ENCODE measurements at places on chromosomes 6 and 20.

DNA sequence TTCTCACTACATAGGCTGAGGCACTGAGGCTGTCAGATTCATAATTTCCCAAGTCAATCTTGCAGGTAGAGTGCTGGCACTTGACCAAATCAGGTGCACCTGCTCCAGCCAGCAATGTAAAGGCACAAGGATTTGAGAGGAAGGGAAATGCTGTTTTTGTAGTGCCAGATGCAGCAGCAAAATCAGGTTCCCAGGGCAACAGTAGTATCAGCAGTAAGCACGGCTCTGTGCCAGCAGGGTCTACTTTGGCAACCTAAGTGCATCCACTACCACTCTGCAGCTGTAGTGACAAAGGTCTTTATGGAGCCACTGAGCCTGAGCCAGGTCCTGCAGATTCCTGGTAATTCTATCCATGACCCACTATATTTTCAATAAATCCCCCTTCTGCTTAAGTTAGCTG is 329.5 kb downstream of the TPBG start:
- no peak overlapping the region for H3K27ac ChIP-seq
- no peaks in the 10 kb centered on the region for H3K27me3 ChIP-seq
- no peaks in the 10 kb centered on the region for H3K4me1 ChIP-seq

DNA sequence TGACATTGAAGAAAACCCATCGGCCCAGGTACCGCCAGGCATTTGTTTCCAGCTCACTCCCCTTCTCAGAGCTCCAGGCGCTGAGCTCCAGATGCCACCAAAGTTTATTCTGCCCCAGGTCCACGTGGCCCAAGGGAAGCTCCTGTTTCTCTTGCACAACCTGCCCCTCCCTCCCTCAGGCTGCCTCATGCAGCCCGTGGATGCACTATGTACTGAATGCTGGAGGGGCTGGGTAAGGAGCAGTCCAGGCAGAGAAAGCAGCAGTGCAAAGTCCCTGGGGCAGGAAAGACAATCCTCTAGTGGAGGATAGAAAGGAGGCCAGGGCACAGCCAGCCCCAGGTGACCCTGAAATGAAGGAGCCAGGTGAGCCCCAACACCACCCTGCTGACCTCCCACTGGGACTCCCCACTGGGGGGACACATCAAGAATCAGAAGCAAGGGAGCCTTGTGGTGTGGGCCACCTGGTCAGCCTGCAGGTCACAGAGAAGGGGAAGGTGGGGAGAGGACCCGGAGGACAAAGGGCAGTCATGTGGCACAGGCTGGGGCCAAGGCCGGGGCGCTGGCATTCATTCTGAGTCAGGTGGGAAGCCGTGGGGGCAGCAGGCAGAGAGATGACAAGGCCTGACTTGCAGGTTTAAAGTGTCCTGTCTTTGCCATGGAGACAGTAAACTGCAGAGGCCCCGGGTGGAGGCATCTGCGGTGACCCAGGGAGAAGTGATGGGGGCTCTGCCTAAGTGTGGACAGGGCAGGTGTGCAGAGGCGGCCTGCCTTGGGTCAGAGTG is 230.1 kb downstream of the PREX1 start:
- no peaks in the 10 kb centered on the region for H3K36me3 ChIP-seq
- no peaks in the 10 kb centered on the region for H3K27me3 ChIP-seq
- no peak overlapping the region for H3K4me3 ChIP-seq
- H3K4me1 ChIP-seq: no peaks in the 10 kb centered on the region
- no peak for DNase-seq

- H3K27me3 ChIP-seq: no peaks in the 10 kb centered on the region
- H3K4me3 ChIP-seq: no peak overlapping the region
- no peaks in the 10 kb centered on the region for H3K4me1 ChIP-seq
- H3K27ac ChIP-seq: no peak overlapping the region
Observed at GRCh38 chr6:168195712-168196111, 116.7 kb upstream of the FRMD1 start.

DNA sequence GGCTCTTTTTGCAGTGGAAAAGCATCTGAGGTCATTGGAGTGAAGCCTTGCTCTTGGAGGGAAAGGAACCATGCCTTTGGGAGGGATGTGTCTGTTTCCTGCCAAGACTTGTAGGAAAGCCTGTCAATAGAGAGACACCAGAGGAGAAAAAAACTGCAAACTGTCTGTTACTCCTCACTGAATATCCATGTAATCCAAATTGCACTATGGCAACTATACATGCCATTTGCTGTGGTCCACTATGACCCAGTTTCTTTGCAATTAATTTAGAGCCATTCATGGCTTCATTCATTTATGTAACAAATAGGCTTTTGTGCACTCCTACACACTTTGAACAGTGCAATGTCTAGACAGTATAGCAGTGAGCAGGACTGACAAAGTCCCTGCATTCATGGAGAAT is 296.5 kb downstream of the SLC35F1 start:
- no peaks in the 10 kb centered on the region for H3K27me3 ChIP-seq
- DNase-seq: no peak
- H3K4me3 ChIP-seq: no peak overlapping the region
- H3K36me3 ChIP-seq: no peaks in the 10 kb centered on the region

- H3K4me3 ChIP-seq: no peak overlapping the region
- H3K4me1 ChIP-seq: no peaks in the 10 kb centered on the region
- DNase-seq: peak; percentile 68
Observed at GRCh38 chr20:39081255-39081654, 119.1 kb downstream of the DHX35 start.

DNA sequence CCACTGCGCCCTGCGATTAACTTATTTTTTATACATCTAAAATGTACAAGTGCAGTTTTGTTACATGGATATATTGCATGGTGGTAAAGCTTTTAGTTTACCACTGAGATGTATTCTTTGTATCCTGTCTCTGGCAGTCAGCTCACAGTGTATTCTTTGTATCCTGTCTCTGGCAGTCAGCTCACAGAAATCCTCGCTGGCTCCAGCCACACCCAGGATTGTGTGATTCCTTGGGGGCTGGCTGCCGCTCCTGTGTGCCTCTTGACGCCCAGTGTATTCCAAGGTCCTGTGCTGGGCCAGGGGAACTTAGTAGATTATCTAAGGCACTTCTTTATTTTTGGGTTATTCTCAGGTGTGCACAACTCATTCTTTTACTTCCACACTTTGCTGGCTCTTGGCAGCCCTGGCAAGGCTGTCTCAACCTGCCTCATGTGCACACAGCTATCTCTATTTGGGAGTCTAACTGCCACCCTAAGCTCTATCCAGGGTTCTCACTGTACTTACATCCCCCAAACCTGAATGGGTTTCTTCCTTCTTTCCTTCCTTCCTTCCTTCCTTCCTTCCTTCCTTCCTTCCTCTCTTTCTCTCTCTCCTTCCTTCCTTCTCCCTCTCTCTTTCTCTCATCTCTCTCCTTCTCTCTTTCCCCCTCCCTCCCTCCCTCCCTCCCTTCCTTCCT is 12.4 kb upstream of the RNF24 start:
- no peaks in the 10 kb centered on the region for H3K4me1 ChIP-seq
- no peak overlapping the region for H3K4me3 ChIP-seq
- DNase-seq: no peak
- no peaks in the 10 kb centered on the region for H3K27me3 ChIP-seq
- no peak overlapping the region for H3K27ac ChIP-seq

DNA sequence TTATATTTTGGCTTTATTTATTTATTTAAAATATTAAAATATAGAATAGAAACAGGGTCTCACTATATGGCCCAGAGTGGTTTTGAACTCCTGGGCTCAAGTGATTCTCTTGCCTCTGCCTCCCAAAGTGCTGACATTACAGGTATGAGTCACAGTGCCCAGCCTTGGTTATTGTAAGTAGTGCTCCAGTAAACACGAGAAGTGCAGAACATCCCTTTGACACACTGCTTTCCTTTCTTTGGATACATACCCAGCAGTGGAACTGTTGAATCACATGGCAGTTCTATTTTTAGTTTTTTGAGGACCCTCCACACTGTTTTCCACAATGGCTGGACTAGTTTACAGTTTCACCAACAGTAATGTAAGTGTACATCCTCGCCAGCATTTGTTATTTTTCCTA is 203.9 kb downstream of the PHF3 start:
- H3K4me1 ChIP-seq: no peaks in the 10 kb centered on the region
- H3K4me3 ChIP-seq: no peak overlapping the region
- no peak for DNase-seq
- H3K27ac ChIP-seq: no peak overlapping the region
- H3K36me3 ChIP-seq: no peaks in the 10 kb centered on the region

DNA sequence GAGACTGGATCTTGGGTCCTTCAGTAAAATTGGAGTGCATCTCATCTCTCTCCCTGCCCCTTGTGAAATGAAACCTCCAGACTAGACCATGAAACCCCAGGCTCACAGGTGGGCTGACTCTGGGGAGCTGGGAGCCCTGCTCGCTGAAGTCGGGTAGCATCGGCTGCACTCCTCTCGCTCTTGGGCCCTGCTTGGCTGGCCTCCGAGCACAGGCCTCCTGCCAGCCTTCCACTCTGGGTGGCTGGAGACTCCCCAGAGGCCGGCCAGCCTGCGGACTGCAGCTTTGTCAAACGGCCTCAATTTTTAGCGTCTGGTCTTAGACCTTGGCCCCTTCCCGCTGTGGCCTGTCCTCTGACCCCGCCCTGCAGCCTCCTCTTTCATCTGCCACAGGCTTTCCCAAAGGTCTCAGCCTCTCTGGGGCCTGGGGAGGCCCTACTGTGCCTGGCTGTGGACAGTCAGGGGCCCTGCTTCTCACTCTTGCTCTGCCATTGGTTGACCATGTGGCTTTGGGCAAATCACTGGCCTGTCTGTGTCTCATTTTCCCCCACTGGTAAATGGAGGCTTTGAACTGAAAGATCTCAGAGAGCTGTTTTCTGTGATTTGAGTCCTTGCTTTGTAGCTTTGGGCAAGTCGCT is 45.1 kb downstream of the SRC start:
- peaks cover 3% of the 10 kb centered on the region for H3K4me1 ChIP-seq
- no peaks in the 10 kb centered on the region for H3K27me3 ChIP-seq
- H3K4me3 ChIP-seq: no peak overlapping the region
- H3K36me3 ChIP-seq: no peaks in the 10 kb centered on the region
- DNase-seq: peak; percentile 20
